ENCODE measurements at places on chromosomes 5 and 9. TPM values are rescaled to one million over a fixed set of nuclear protein-coding genes. Genes with fewer than 3 reads are reported as not detected.

The CD14 gene
- 22.7 TPM for polyA plus RNA-seq

The C7 gene
- polyA plus RNA-seq, result 1.3 TPM

The CDX1 gene
- polyA plus RNA-seq, result not detected

The TMEM174 gene
- polyA plus RNA-seq, result not detected

The CFAP77 gene
- not detected for polyA plus RNA-seq

The PCDHGB3 gene
- polyA plus RNA-seq, result not detected

DNA sequence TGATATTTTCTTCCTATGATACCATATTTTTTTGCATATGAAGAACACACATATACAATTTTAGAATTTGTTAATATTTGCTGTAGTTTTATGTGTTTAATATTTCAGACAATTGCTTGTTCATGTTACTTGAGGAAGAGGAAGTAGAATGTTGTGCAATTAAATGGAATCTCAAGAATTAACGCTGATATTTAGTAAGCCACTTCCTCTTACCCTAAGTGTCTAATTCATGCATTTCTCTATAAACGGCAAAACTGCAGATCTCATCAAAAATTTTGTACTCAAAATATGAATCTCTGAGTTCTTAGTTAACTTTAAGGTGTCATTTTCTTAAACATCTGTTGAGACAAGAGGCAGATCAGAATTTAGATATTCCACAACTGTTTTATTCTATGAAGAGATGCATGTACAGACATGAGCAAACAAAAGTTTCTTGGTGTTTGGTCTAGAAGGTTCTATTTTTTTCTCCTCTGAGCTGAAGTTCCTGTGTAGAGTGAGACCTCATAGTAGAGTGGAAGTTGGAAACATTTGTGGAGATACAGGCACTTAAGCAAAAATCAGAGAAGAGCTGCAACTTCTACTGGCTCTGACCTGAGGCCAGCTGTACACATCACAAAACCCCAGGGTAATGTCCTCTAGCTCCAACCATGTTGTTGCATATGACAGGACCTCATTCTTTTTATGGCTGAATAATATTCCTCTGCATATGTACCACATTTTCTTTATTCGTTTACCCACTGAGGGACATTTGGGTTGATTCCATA, 16.6 kb upstream of the TGFBI start:
- DNase-seq, result no peak

- no peak for DNase-seq
Observed at GRCh38 chr5:178083922-178084321, 29.4 kb upstream of the N4BP3 start.

- no peak for DNase-seq
Observed at GRCh38 chr9:136804509-136805206, 3.1 kb upstream of the RABL6 start.

- no peak for DNase-seq
Observed at GRCh38 chr9:103304797-103305196, 309.7 kb downstream of the CYLC2 start.

- no peak for DNase-seq
Observed at GRCh38 chr5:79697222-79698170, 7.9 kb downstream of the CMYA5 start.

- DNase-seq, result no peak
Observed at GRCh38 chr9:109381011-109381729, 60.3 kb upstream of the EPB41L4B start.

- no peak for DNase-seq
Observed at GRCh38 chr5:115551415-115551814, 6.8 kb upstream of the FEM1C start.

GRCh38 chr5:63803165-63803564, 159.1 kb downstream of the HTR1A start:
- no peak for DNase-seq

DNA sequence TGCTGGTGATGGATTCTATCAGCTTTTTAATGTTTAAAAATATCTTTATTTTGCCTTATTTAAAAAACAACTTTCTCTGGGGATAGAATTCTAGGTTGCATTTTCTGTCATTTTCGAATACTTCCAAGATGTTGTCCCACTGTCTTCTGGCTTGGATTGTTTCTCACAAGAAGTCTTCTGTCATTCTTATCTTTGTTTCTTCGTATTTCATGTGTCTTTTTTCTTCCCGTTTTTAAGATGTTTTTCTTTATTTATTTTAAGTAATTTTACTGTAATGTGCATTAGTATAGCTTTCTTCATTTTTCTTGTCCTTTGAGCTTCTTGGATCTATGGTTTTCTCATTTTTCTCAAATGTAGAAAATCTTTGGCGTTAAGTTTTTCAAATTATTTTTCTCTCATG, 19.1 kb downstream of the STX17 start:
- DNase-seq, result no peak

DNA sequence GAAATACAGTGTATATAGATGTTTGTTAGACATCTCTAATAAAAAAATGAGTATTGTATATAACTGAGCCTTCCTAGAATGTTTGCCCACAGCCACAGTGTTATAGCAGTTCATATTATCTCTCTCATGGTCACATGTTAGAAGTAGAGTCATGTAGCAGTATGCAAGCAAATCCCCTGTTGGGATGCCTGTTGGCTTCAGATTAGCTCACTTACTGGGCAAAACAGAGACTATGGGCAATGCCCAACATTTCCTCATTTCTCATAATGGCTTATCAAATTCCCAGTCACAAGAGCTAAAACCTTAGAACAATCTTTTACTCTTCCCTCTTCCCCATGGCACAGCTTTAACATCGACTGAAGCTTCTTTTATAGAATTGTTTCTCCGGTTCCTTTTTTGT, 27.0 kb upstream of the PDCD1LG2 start:
- no peak for DNase-seq

- DNase-seq, result no peak
Observed at GRCh38 chr9:109064963-109065702, 51.8 kb upstream of the CTNNAL1 start.

DNA sequence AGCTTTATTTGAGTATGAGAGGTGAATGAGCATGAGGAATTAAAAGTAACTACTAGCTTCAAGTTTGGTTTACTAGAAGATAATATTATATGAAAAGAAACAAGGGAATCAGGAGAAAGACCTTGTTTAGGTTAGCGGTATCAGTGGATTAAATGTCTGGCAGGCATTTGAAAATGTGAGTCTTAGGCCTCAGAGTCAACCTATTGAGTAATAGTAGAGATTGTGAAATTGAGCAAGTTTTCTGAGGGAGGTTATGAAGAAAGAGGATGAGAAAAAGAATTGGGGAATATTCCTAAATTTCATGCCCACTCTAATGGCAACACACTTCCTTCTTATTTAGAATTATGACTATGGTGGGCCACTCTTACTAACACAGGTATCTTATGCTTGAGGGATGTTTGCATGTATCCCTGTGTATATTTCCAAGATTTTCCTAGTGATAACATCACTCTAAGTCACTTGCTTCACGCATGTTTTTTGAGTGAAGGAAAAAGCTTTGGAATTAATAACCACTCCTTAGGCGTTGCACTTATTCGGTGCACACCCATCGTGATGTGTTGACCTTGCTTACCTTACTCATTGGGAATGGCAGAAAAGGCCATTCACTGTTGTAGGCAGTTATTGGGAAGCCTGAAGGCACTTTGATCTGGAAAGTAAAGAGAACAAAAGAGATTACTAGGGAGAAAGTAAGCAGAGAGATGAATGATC, 8.2 kb upstream of the ELL2 start:
- no peak for DNase-seq

GRCh38 chr9:117093891-117094844, 320.7 kb downstream of the ASTN2 start:
- DNase-seq, result peak; percentile 65

GRCh38 chr9:13175732-13176131, 103.8 kb downstream of the MPDZ start:
- DNase-seq, result no peak

GRCh38 chr9:133842174-133842573, 104.0 kb upstream of the SARDH start:
- no peak for DNase-seq

DNA sequence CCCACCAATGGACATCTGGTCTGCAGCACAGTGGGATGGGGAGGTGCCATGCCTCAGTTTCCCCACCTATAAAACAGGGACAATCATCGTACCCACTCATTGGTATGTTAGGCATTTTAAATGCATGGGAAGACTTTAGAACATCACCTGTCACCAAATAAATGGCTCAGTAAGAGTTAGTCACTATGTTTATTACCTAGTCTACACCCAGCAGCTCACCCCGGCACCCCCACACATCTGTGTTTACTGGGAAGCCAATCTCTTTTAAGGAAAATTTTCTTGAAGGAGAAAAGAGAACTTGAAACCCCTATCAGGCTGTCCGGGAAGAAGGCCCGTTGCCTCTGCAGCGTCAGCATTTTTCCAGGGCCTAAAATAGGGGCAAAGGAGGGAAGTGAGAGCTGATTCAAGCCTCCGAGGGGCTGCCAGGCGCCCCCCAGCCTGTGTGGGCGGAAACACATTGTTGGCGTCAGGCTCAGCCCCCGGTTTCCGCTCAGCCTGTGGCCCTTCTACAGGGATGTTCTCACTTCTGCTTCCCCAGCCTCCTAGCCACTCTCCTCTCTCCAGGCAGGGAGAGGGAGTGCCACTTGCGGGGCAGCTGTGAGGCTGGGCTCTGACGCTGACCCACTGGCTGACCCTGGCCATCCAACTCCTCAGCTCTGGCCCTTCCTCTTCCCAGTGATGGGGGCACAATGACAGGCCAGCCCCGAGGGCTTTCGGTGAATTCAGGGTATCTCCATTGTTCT, 4.6 kb downstream of the CSF1R start:
- peak; percentile 55 for DNase-seq

GRCh38 chr9:105243015-105243686, 1.3 kb upstream of the SLC44A1 start:
- no peak for DNase-seq

GRCh38 chr9:135093111-135093510, 5.6 kb downstream of the OLFM1 start:
- DNase-seq, result no peak

DNA sequence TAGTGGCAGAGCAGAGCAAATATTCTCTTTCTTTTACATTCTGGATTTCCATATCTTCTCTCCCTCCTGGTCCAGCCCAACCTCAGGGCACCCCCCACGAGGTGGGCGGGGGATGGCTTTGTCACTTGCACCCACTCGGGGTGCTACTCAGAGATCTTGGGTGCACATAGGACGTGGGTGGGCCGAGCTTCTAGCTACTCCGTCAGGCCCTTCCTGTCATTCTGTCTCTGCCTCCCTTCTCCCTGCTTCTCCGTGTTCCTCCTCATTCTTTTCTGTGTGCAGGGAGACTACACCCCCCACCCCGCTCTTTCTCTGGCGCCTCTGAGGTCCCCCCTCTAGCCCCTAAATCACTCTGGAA, 19.5 kb downstream of the PCDHGC5 start:
- no peak for DNase-seq

DNA sequence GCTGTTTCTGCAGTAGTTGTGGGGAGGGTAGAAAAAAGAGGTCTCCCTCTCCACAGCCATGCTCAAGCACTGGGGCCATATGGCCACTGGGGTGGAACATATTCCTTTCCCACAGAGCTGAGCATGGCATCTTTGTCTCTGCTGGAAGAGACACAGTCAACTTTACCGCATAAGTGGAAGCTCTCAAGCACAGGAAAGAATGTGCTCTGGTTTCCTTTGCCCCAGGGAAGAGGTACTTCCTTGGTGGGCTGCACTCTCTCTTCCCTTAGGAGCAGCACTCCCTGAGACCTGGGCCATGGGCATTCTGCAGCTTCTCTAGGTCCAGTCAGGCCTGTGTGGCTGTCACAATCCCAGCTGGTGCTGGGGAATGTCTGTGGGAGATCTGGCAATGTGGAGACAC, 168.5 kb upstream of the ACTBL2 start:
- DNase-seq, result no peak

GRCh38 chr5:138980441-138980840, 105.3 kb upstream of the LRRTM2 start:
- DNase-seq, result no peak

DNA sequence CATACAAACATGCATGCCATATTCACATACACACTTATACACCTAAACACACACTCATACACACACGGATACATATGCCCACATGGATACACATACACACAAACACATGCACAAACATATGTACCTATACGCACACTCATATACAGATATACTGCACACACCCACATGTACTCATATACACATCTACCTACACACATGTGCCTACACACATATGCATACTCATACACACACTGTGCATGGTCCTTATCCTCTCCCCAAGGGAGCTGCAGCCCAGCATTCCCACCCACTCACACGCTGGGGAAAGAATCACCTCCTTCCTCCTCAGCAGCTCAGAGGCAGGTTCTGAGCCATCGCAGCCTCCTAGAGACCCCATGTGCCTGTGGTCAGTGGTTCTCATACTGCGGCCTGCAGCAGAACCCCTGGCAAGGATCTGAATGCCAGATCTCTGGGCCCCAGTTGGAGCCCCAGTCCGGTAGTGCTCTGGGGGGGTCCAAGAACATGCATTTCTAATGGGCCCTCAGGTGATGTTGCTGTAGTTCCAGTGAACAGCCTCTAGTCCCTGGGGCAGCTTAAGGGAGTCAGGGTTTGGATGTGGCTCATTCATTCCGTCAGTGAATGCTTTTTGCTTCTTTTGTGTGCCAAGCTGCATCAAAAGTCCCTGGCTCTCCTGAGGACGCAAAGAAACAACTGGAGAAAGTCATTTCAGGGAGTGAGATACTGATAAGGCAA, 39.0 kb downstream of the SEMA4D start:
- no peak for DNase-seq

DNA sequence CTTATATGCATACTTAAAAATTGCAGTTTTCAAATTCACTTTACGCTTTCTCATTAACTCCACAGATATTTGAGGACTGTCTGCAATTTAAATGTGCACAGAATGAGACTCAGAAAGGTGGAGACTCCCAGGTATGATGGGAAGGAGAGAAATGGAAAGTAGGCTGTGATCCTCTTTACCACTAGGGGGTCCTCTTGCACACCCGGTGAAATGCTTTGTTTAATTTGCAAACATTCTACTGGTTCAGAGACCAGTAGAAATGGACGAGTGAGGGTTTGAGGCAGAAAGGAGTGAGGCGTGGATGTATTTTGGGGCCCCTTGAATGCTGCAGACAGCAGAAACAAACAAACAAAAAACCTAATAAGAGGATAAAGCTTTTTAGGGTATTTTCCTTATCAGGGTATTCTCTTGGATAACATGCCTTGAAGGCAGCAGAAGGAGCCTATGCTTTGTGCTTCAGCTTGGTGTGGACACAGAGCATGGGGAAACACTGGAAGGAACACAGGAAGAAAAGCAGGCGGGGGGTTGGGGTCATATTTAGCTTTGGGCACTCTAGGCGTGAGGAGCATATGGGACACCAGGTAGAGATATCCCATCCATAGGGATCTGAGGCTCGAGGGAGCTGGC, 410.1 kb downstream of the DMRT2 start:
- DNase-seq, result no peak

GRCh38 chr9:71025728-71026127, 95.7 kb downstream of the TRPM3 start:
- DNase-seq, result no peak

- DNase-seq, result no peak
Observed at GRCh38 chr5:10321882-10322281, 14.2 kb upstream of the CMBL start.

GRCh38 chr9:72982146-72982799, 29.4 kb upstream of the ALDH1A1 start:
- no peak for DNase-seq

- DNase-seq, result no peak
Observed at GRCh38 chr9:88174324-88174723, 36.0 kb upstream of the SPATA31C2 start.

Data from muscle of arm (tissue), 14 donors.